ENCODE measurements at places on chromosomes 16 and 17.

- DNase-seq = no peak
Observed at GRCh38 chr17:901964-902363, 77.6 kb downstream of the NXN start.

DNA sequence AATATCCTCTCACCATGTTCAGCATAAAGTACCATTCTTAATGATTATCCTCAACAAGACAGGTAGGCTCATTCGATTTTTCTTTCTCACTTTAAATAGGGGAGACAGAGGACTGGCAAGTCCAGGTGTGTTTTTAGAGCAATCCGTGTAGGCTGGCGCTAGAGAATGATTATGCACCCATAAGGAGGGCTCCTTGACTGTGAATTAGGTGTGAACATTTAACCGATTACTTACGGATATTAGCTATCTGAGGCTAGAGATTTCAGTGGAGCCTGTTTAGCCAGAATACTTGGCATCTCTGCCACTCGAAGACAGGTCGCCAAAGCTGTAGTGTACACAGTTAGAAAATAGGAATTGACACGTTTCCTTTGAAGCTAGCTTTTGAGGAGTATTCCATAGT, 1.9 kb downstream of the SEC14L1 start:
- no peak for DNase-seq

GRCh38 chr16:67191411-67191994, 452 bp upstream of the E2F4 start:
- DNase-seq = no peak

- no peak for DNase-seq
Observed at GRCh38 chr17:46270032-46270431, 24.9 kb upstream of the LRRC37A start.

GRCh38 chr17:42797067-42798007, 1.2 kb downstream of the COA3 start:
- DNase-seq = no peak

DNA sequence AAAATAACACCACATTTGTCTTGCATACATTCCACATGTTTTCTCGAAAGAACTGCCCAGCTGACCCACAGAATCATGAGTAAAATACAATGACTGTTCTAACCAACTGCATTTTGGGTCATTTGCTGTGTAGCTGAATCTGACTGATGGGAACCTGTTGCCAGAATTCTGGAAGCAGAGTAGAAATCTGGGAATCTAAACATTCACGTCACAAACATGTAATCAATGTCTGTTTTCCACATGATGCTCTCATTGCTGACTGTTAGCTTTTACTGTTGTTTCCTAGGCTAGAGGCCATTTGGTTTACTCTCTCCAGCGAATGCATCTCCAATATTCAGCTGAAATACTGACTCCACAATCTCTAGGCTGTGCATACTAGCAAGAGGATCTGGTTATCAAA, 710.1 kb downstream of the KCNJ2 start:
- no peak for DNase-seq

- DNase-seq = no peak
Observed at GRCh38 chr17:72928454-72929136, 163.9 kb downstream of the SLC39A11 start.

DNA sequence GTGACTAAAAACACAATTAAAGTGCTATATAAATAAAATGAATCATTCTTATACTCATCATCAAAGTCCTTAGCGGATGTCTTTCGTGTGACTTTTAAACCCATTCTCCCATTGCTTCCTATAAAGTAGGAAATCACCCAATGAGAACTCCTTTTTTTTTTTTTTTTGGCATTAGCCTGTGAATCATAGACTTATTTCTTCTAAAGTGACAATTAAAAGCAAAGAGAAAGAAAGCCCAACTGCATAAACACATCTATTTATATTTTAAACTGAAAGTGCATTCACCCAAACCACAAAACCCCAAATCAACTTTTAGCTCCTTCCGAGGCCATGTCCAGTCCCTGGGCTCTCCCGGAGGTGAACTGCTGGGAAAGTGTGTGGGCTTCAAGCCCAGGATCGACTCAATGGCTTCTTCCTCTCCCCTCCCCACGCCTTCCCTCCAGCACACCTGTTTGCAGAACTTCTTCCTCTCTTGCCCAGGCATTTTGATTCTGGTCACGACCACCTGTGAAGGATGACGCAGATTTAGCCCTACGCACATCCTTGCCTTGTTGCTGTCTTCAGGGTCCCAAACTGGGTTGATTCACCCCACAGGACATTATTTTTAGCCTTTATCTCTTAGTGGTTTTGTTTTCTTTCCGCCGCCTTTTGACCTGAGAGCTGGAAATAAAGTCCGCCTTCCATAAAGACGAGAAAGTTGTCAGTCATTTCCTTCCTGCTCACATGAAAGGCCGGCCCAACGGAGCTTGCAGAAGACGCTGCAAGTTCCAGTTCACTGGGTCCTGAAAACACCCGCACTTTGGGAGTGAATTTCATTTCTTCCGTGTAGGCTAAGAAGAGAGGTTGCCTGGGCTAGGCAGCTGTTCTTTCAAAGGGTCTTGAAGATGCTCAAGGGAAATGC, 166.8 kb downstream of the MAP2K6 start:
- peak; percentile 23 for DNase-seq

DNA sequence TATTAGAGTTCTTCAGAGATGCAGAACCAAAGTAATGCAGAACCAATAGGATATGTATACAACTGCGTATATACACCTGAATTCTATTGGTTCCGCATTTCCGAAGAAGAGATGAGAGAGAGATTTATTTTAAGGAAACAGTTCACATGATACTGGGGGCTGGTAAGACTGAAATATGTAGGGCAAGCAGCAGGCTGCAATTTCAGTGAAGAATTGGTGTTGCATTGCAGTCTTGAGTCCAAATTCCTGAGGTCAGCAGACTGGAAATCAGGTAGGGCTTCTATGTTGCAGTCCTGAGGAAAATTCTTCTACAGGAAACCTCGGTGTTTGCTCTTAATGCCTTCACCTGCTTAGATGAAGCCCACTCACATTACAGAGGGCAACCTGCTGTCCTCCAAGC, 128.2 kb upstream of the MED13 start:
- DNase-seq = no peak

DNA sequence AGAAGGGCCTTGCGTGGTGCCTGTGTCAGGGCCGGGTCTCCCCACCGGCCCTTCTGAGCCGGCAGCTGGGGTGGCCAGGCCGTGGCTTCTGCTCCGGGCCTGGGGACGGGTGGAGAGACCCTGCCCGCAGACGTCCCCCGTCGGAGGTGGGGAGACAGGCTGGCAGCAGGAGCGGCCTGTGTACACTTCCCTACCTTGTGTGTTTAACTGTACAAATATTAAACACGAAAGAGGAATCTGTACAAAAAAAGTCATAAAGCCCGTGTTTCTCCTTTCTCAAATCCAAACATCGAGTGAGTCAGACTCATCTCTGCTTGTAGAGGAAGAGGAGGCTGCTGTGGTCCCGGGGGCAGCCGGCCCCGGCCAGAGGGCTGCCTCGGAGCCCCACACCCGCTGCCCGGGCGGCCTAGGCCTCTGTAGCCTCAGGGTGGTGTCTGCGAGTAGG, 2.0 kb downstream of the CACNA1H start:
- DNase-seq = no peak

DNA sequence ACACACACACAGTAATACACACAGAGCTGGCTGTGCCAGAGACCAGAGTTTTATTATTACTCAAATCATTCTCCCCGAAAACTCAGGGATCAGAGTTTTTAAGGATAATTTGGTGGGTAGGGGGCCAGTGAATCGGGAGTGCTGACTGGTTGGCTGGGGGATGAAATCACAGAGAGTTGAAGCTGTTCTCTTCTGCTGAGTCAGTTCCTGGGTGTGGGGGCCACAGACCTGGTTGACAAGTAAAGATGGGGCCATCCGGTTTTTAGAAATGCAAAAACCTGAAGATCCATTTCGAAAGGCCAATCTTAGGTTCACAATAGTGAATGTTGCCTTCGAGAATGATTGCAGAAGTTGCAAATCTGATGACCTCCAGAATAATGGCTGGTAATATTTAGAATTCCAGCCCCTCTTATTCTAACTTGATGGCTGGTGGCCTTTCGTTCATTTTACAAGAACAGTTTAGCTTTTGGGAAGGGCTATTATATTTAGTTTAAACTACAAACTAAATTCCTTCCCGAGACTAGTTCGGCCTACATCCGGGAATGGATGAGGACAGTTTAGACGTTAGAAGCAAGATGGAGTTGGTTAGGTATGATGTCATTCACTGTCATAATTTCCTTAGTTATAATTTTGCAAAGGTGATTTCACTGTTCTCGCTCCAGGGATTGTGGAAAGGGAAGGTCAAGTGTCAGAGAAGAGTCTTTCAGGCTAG, 123.2 kb downstream of the KCNJ18 start:
- no peak for DNase-seq

GRCh38 chr17:49180303-49180702, 30.1 kb downstream of the GNGT2 start:
- DNase-seq = peak; percentile 77

- DNase-seq = peak; percentile 69
Observed at GRCh38 chr16:71367241-71367976, 8.9 kb downstream of the CALB2 start.

GRCh38 chr16:5463820-5464219, 366.2 kb upstream of the EEF2KMT start:
- no peak for DNase-seq

GRCh38 chr17:30239089-30239462, 3.6 kb upstream of the SLC6A4 start:
- DNase-seq = no peak

GRCh38 chr16:49453983-49454382, 80.4 kb downstream of the C16orf78 start:
- DNase-seq = no peak

DNA sequence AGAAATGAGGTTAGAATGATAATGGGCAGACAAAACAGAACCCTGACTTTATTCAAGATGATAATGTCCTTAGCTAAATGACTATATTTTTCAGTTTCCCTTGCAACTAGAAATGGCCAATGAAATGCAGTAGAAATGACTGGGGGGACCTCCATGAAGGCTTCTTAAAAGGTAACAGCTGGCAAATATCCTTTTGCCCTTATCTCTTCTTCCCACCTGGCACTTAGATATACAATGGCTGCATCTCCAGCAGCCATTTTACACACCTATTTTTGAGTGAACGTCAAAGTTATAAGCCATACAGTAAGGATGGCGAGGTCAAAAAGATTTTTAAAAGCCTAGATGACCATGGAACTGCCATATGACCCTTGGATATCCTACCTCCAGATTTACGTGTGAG, 39.9 kb downstream of the USP32 start:
- no peak for DNase-seq

GRCh38 chr16:66300501-66300900, 66.0 kb upstream of the CDH5 start:
- DNase-seq = no peak

DNA sequence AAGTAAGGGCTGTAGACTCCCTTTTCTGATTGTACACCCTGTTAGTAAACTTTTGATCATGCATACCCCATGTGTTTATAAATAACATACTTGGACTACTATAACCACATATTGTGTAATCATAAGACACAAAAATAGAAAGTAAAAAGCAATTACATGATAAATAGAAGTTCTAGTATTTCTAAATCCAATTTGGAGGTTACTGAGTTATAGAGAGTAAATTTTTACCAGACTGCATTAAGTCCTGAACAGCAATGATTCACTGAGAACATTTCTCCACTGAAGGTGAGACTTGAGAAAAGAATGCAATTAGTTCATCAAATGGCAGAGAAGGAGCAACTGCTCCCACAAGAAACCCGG, 7.7 kb upstream of the TBKBP1 start:
- no peak for DNase-seq

GRCh38 chr16:19382887-19383816, 34.5 kb upstream of the TMC5 start:
- no peak for DNase-seq

GRCh38 chr17:17902376-17902775, 65.6 kb upstream of the SREBF1 start:
- no peak for DNase-seq

GRCh38 chr17:67619555-67619954, 98.2 kb upstream of the NOL11 start:
- no peak for DNase-seq

Data from activated T-cell treated with anti-CD3 and anti-CD28 coated beads, Interleukin-2, amount 50 U/mL, for 48 hours (primary cell).